ENCODE measurements at places on chromosomes 3 and 15.
A peak's percentile ranks its signal among the peaks of the same experiment; 100 is the strongest.

DNA sequence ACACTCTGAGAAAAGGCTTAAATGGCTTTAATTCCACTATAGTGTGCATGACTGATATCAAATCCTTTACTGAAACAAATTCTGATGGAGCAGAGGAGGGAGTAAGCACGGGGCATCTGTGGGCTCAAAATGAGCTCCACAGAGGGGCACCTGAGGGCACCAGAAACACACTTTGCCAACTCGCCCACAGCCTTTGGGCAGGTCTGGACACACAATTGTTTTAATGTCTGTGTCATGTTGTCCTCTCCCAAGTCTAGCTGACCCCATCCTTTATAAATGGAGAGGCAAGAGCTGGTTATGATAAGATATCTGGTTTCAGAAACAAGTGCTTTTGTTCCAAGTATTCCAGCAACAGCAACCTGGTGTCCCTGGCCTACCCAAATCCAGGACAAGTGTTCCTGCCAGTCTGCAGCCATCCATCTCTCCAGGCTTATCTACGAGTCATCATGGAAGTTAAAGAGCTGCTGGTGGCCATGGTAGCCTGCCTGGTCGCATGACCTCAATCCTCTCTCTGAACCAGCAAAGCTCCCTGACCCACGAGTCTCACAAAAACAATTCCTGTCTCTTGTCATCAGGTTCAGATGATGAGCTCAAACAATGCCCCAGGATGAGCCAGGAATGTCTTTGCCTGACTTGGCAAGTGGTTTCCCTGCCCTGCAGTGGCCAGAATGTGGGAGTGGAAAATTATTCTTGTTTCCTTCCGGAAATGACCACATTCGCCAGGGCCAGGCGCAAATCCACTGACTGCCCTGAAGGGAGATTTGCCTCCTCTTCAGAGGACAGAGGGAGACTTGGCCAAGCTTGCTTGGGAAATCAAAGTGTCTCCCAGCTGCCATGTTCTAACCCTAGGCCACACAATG is 64.4 kb upstream of the TPM1 start:
- DNase-seq: peak; percentile 66
- no peak overlapping the region for H3K27ac ChIP-seq
- H3K4me1 ChIP-seq: peaks cover 12% of the 10 kb centered on the region
- H3K27me3 ChIP-seq: no peaks in the 10 kb centered on the region

DNA sequence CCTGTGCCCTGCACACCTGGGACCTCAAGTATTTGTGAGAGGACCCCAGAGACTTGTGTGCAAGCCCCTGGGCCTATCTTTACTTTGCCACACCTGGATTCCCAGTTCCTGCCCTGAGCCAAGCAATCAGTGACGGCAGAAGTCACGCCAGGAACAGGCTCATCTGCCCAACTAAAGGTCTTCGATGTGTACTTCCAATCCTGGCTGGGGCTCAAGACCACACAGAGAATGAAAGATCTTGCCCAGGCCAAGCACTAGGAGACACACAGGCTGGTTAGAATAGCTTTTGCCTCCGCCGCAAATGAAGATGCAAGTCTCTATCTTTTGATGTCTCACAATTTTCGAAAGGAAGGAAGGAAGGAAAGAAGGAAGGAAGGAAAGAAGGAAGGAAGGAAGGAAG is 228.8 kb downstream of the OCA2 start:
- H3K4me3 ChIP-seq: no peak overlapping the region
- no peak for DNase-seq
- H3K36me3 ChIP-seq: no peaks in the 10 kb centered on the region
- no peaks in the 10 kb centered on the region for H3K4me1 ChIP-seq
- H3K27me3 ChIP-seq: no peaks in the 10 kb centered on the region
- no peak overlapping the region for H3K27ac ChIP-seq

DNA sequence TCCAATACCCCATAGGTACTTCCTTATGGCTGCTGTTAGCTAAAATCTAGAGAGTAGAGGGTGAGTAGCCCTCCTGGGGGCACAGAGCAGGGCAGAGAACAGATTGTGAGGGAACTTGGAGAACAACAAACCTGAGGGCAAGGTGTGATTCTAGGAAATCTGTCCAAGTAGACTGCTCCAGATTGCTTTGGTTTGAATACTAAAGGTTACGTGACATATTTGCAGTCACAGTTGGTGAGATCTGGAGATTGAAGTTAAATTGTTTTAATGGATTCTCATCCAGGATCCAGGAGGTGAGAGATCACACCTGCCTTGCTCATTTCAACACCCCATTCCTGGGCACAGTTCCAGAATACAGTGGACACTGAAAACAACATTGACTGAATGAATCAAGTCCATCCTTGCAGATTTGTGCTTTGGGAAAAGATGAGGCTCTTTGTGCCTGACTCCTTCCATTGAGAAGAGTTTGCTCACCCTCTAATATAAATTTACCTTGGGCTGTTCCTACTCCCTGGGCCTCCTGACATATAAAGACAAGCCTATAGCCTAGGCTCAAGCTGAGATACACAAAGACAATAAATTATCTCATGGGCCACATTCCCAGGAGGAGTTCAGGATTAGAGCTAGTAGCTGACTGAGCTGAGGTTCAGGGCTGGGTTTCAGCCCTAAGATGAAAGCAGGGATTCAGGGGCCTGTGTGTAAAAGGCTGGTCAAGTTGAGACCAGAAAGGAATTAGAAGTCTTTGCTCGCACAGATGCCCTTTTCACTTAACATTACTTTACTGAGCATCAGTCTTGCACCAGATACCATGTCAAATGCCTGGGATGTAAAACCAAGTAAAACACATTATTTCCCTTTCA is 400.9 kb upstream of the MCTP2 start:
- DNase-seq: peak; percentile 90
- H3K27me3 ChIP-seq: no peaks in the 10 kb centered on the region
- H3K4me3 ChIP-seq: no peak overlapping the region

- no peak overlapping the region for H3K27ac ChIP-seq
- no peaks in the 10 kb centered on the region for H3K27me3 ChIP-seq
- H3K4me3 ChIP-seq: no peak overlapping the region
- no peak for DNase-seq
- peaks cover 98% of the 10 kb centered on the region for H3K36me3 ChIP-seq
These were observed 28.4 kb downstream of the RBM5 start for GRCh38 chr3:50117120-50117519.
